ENCODE measurements at places on chromosomes 2 and 18. TPM values are rescaled to one million over a fixed set of nuclear protein-coding genes. Genes with fewer than 3 reads are reported as not detected.

Gene DSG4
- total RNA-seq: not detected

Gene REEP1
- not detected for total RNA-seq

Gene DSG2
- 2.3 TPM for total RNA-seq

Gene SULT1C4
- not detected for total RNA-seq

Gene INHBB
- 0.09 TPM for total RNA-seq

Gene TSPYL6
- not detected for total RNA-seq

Gene ACTG2
- total RNA-seq: 20.1 TPM

Gene SCYGR4
- total RNA-seq: not detected

Gene FOXD4L1
- total RNA-seq: 0.09 TPM

Gene MAP2
- 0.71 TPM for total RNA-seq
